ENCODE measurements at places on chromosomes 7 and 10.

DNA sequence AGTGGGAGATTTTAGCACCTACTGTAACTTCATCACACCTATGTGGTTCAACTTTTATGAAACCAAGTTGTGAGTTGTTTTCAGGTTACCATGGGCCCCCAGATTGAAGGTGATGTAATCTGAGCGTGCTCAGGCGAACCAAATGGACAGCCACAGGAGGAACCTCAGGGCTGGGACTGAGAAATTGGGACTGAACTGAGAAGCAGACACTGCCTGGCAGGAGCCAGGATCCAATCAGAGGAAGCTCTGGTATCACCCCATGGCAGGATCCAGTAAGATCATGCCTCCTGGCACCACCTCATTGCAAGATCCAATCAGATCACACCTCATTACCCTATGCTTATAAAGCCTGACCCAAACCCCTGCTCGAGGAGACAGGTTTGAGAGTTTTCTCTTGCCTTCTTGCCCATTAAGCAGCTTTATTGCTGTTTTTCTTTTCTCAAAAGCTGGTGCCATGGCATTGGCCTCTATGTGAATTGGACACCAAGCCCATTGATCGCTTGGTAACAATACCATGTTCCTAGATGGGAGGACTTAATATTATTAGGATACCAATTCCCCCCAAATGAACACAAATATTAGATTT is 43.2 kb upstream of the GDF10 start:
- no peak for ATAC-seq

GRCh38 chr10:93482145-93482834 is at the start of gene MYOF:
Gene MYOF (minus strand): TSS chr10:93482334. CDS start chr10:93482194, 140 bp downstream.
- peak; percentile 76 for ATAC-seq

DNA sequence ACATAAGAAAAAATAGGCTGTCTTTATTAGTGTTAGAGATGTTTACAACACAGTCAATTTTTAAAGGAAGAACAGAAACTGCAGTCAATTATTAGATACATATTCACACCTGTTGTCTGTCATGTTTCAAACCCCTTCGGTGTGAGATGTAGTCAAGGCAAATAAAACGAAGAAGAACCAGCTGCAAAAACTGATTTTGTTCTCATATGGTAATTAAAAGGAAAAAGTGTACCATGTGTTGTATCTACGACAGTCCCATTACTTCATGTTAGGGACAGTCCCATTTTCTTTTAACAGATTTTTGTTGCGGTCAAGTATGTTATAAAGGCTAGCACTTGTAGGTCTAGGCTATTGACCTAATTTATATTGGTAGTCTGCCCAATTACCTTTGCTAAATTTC is 149.4 kb downstream of the LRRN3 start:
- ATAC-seq: no peak

- ATAC-seq: no peak
These were observed 182.2 kb downstream of the ST7 start for GRCh38 chr7:117135553-117135891.

DNA sequence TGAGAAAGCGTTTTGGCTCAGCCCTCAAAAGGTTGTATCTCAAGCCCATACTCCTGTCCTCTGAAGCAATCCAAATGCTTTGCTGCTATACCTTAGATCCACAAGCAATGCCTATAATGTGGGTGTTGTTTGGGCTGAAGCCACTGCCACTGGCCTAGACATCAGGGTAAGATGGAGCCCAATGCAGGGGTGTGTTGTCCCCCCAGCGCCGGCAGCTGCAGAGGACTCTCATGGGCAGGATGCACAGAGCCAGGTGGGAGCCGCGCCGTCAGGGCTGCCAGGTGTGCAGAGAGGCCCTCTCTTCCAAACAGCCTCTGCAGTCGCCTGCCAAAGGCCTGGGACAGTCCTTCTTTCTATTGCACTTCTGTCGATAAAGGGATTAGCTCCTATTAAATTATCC is 205.2 kb upstream of the SHH start:
- ATAC-seq: no peak

DNA sequence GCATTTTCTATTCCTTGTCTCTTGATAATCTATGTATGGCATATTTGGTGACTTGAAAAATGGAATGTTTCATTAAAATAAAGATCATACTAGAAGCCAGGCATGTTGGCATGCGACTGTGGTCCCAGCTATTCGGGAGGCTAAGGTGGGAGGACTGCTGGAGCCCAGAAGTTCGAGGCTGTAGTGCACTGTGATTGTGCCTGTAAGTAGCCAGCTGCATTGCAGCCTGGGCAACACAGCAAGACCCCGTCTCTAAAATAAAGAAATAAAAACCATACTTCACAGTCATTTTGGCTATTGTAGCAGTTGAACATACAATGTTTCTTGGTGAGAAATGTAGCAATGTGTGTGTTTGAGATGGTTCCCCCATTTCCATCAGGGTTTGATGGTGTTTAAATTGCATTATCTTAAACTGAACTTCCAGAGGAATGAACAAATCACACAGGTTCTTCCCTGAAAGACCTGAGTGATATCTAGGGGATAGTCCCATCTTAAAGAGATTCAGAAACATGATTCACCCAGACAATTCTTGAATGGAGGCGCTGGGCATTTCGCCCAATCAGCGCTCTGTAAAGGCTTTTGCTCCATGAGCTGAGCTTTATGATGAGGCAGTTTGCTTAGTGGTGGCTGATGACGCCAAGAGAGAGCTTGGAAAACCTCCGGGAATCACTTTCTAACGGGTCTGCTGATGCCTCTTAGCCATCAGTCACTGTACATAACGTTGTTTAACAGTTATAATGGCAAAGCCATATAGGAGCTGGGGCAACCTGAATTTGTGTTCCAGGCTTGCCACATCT is 19.4 kb upstream of the BTBD16 start:
- no peak for ATAC-seq

- ATAC-seq: peak; percentile 73
These were observed 274.3 kb downstream of the CCDC3 start for GRCh38 chr10:12726971-12727831.

GRCh38 chr10:133394064-133394663 is at the start of gene MTG1:
Gene MTG1 (plus strand): TSS chr10:133394157. CDS start chr10:133394221, 64 bp downstream.
- peak; percentile 87 for ATAC-seq

DNA sequence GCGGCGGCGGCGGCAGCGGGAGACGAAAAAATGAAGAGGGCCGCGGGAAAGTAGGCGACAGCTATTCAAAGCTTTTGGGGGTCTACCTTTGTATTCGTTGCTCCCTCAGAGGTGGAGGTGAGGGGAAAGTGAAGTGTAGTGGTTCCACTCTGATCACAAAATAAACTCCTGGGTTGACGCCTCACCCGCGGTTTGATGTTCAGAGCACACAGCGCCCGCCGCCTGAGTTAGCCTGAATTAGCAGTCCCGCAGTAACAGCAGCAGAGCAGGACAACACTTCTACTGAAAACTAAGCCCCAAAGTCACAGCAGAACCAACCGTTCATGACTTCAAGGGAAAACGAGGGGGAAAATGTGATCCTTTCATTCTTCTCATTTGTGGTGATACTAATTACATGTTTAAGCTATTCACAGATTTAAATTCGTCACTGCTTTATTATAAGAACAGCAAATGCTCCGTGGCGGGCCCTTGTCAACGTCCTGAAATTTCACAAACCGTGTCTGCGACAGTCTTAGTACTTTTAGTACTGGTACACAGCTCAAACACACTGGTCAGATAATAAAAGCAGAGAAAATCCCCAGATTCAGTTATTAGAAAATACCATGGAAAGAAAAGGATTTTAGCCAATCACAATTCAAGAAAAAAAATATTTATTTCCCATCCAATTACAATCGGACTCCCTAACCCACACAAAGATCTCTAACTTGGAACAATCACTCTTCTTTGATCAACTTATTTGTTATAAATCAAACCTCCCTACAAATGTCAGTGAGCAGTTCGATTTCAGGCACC is 563 bp upstream of the JMJD1C start:
- peak; percentile 7 for ATAC-seq

- ATAC-seq: peak; percentile 36
These were observed 108.1 kb downstream of the ITGB8 start for GRCh38 chr7:20438694-20439376.

- no peak for ATAC-seq
These were observed 739 bp upstream of the CCDC186 start for GRCh38 chr10:114174695-114175188.

- no peak for ATAC-seq
These were observed 46.5 kb downstream of the PRR15 start for GRCh38 chr7:29610086-29610485.

GRCh38 chr10:61616611-61617010 is 46.1 kb upstream of the CABCOCO1 start:
- ATAC-seq: no peak

- no peak for ATAC-seq
These were observed 14.0 kb upstream of the SLC18A2 start for GRCh38 chr10:117226813-117227451.

- ATAC-seq: no peak
These were observed 80.4 kb upstream of the ANLN start for GRCh38 chr7:36309301-36309700.

DNA sequence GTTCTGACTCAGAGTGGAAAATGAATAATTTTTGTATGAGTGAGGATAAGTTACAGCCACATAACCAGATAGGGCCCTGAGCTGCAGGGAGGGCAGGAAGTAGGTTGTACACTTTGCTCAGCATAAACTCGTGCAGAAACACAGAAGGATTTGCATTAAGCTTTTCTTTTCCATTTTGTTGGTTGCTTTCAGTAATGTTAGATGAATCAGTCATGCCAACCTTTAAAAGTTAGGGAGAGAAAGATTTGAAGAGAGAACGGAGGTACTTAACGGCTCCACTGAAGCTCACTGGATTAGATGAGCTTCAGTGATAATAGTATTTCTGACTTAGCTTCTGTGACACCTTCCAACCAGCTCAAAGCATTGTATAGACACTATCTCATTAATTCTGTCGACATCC is 348.1 kb downstream of the GATA3 start:
- peak; percentile 88 for ATAC-seq

GRCh38 chr7:140003913-140004382 is 58.8 kb downstream of the PARP12 start:
- no peak for ATAC-seq

- peak; percentile 30 for ATAC-seq
These were observed 817 bp downstream of the MLLT10 start for GRCh38 chr10:21534604-21535493.

DNA sequence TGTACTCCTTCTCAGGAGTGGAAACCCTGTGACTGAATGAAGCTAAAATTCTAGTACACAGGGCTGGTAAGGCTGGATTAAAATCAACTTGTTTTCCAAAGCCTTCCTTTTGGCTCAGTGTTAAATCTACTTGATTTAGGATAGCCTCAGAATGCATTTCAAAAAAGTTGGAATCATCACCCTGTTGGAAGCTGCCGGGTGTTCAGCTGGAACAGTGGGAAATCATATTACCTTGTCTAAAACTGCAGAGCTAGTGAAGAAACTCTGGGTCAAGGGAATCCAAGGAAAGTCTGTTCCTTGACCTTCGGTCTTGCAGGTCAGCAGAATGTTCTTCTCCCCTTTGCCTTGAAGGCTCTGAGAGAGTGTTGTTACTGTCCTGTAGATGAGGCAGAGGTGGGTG is 252.1 kb upstream of the INHBA start:
- no peak for ATAC-seq

DNA sequence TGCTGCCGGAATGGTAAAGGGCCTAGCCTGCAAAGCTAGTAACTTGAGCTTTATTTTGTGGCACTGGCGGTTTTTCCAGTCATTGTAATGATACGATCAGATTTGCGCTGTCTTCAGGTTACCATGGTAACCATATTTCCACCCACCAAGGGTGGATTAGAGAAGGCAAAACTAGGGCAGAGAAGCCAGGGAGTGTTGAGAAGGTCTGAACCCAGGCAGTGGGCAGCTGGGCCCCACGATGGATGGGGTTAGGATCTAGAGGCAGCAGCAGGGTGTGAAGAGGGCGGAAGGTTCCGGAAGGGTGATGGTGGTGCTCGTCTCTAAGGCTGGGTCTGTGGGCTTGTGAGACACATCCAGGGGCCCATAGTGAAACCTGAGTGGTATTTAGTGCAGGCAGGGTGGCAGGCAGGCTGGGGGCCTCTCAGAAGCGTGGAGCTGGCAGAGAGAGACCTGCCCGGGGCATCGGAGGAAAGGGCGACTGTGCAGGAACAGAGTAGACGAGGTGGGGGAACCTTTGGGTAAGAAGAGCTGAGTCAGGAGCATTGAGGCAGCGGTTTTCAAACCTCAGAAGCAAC is 87.9 kb upstream of the GTF2I start:
- ATAC-seq: peak; percentile 32

Measured in activated CD4-positive, CD25-positive, alpha-beta regulatory T cell treated with anti-CD3 and anti-CD28 coated beads, Interleukin-2, amount 50 U/mL, for 24 hours (primary cell).